ENCODE measurements at places on chromosomes 7 and 10. TPM values are rescaled to one million over a fixed set of nuclear protein-coding genes. Genes with fewer than 3 reads are reported as not detected.

PHKG1 gene
- polyA plus RNA-seq, result 0.20 TPM

WASHC2A gene
- 44.6 TPM for polyA plus RNA-seq

KIN gene
- polyA plus RNA-seq, result 10.2 TPM

OPN4 gene
- not detected for polyA plus RNA-seq

AKR1B15 gene
- 0.10 TPM for polyA plus RNA-seq

LIPJ gene
- not detected for polyA plus RNA-seq

DNA sequence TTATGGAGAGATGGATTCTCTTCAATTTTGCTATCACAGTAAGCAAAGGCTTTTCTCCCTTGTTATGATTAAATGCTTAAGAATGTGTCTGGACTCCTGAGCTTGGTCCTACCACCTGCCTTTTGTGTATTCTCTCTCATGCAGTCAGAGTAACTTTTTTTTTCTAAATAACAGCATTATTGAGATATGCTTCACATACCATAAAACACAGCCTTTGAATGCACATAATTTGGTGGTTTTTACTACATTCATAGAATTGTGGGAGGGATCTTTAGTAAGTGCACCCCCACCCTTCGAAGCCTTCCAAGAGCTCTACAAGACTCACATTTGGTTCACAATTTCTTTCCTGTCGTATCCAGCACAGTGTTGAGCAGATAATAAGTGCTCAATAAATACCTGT is 175.5 kb downstream of the ADAM12 start:
- no peak for DNase-seq

GRCh38 chr7:51647931-51648351 is 331.3 kb upstream of the COBL start:
- DNase-seq, result no peak

DNA sequence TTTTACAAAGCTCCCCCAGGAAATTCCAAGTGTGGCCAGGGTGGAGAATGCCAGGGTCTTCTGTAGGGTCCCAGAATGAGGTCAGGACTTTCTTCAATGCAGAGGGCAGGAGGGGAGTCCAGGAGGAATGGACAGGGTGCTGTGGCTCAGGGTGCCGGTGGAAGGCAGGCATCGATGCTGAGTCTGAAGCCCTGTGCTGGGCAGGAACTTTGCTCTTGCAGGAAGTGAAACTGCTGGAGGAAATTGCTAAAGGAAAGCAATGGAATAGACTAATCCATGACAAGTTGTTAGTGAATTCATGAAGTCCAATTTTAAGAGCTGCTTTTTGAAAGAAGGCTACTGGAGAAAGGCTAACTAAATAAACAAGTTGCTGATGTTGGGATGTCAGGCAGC is 14.8 kb downstream of the PTPRE start:
- DNase-seq, result no peak

- no peak for DNase-seq
These were observed 218.1 kb downstream of the WDR11 start for GRCh38 chr10:121069061-121069850.

DNA sequence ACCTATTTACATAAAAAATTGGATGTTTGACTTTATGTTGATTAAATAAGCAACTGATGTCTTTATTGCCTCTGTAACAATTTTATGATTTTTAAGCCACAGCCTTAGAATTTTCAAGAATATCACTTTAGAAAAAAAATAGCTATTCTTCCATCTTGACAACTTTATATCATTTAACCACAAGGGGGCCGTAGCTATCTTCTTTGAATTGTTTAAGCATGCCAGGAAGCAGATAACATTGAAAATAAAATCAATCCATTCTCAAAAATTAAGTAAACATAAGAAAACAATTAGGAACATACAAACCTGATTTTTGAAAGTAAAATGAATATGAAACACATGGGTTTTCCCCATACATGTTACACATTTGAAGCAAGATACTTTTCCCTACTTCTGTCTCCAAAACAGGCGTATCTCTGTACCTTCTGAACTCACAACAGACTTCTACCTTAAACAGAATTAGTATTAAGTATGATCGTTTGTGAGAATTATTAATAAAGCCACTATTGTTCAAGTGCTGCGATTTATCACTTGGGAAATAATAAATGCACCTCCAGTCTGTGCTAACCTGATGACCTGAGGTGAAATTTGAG is 209.0 kb downstream of the CACNA2D1 start:
- DNase-seq, result peak; percentile 6

GRCh38 chr10:30917789-30918188 is 113.9 kb downstream of the ZNF438 start:
- DNase-seq, result no peak

DNA sequence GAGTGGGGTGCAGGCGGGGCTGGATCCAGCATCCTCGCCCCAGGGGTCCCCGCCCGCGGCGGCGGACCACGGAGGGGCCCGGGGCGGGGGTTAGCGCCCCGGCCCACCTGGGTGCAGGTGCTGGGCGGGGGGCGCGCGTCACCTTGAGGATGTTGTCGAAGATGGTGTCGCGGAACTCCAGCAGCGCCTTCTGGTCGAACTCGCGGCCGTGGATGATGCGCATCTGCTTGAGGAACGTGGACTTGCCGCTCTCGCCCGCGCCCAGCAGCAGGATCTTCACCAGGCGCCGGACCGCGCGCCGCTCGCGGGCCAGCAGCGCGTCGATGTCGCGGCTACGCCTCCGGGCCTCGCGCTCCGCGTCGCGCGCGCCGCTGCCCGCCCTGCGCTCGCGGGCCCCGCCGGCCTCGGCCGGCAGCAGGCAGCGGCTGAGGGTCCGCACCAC is 376 bp downstream of the GNA12 start:
- DNase-seq, result no peak

- DNase-seq, result no peak
These were observed 89.0 kb upstream of the PHYHIPL start for GRCh38 chr10:59087486-59087885.

DNA sequence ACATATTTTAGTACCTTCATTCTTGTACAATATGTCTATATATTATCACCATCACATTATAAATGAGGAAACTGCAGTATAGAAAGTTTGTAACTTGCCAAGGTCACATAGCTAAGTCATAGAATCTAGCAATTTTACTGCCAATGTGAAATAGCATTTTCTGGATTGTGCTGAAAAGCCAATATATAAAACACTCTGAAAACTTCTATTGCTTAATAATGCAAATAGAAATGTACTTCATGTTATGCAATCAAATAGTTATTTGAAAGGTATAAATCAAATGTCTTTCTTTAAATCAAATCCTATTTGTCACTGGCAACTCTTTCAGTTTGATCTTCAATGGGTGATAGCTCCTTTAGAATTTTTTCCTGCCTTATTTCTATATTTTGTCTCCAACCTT is 129.5 kb downstream of the TMEM26 start:
- no peak for DNase-seq

DNA sequence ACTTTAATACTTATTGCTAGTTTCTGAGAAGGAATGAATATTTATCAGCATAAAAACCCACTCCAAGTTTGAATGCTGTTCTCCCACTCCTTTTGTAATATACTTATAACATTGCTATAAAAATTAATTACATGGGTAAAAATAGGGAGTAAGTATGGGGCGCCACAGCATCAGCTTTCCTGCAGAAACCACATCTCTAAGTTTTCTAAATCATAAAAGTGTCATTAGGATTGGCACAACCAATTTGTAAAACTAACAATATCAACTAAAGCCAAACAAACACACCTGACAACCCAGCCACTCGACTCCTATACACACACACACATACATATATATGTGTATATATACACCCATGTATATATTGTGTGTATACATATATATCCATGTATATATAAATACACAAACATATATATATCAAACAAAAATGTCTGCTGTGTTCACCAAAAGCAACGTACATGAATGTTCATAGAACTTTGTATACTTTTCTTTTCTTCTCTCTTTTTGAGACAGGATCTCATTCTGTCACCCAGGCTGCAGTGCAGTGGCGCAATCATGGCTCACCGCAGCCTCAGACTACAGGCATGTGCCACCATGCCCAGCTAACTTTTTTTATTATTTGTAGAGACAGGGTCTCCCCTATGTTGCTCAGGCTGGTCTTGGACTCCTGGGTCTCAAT is 14.8 kb upstream of the LRRC17 start:
- no peak for DNase-seq

DNA sequence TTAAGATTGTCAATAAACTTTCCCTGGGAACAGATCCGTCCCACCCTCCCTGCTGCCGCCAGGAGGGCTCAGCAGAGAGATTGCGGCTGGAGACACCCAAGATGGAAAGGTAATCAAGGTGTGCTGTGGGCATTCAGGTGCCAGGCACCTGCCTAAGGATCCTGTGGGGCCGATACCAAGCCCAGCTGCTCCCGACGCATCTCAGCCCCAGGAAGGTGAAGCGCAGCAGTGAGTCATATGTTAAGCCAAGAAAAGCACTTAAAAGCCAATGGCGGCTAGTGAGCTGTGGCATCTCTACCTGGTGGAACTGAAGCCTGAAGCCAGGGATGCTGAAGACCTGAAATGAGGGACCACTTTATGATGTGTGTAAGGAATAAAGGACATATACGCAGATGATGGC is 6.1 kb downstream of the WDR86 start:
- no peak for DNase-seq

GRCh38 chr7:47192978-47193377 is 388.9 kb downstream of the TNS3 start:
- DNase-seq, result no peak
